Bronchial smooth muscle cell (primary cell): ENCODE measurements at places on chromosomes 11 and 22. TPM values are rescaled to one million over a fixed set of nuclear protein-coding genes. Genes with fewer than 3 reads are reported as not detected.

Gene HIKESHI
- 51.1 and 57.4 TPM in 2 replicates for total RNA-seq

Gene EMID1
- 0.09 TPM in 1 of 2 replicates, not detected in the other for total RNA-seq

Gene MFRP
- total RNA-seq: not detected in 2 replicates

Gene CD3D
- total RNA-seq: not detected in 2 replicates

Gene NLRP14
- 0.09 and 0.16 TPM in 2 replicates for total RNA-seq

Gene TMA7B
- not detected in 2 replicates for total RNA-seq
